ENCODE measurements at places on chromosomes 5 and 9.

- DNase-seq = no peak
Observed at GRCh38 chr9:107079589-107079988, 203.5 kb upstream of the RAD23B start.

- DNase-seq = no peak
Observed at GRCh38 chr5:88732181-88732633, 150.8 kb downstream of the MEF2C start.

- no peak for DNase-seq
Observed at GRCh38 chr5:116404016-116404415, 170.6 kb downstream of the SEMA6A start.

- no peak for DNase-seq
Observed at GRCh38 chr9:85178474-85178873, 508.9 kb downstream of the NTRK2 start.

- DNase-seq = no peak
Observed at GRCh38 chr9:92761686-92762085, 2.9 kb downstream of the BICD2 start.

DNA sequence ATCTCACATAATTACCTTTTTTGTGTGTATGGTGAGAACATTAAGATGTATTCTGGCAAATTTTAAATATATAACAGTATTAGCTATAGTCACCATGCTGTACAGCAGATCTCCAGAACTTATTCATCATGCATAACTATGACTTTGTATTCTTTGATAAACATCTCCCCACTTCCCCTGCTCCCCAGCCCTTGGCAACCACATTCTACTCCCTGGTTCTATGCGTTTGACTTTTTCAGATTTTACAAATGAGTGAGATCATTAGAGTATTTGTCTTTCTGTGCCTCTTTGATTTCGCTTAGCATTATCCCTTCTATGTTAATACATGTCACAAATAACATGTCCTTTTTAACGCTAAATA is 49.4 kb downstream of the SMC2 start:
- DNase-seq = no peak

DNA sequence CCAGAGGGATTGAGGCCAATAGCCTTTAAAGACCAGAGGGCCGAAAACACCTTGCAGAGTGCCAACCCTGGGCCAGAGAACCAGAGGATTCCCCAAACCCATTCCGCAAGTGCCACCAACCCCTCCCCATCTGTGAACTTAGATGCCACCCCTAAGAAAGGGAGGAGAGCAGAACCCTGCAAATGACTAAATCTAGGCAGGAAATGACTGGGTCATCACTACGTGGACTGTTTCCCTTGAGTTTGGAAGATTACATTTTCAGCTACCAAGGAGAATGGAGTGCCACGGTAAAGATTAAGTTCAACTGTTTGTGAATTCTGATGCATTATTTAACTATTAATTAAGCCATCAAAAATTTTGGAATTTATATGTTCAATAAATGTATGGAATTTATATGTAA is 142.8 kb downstream of the ENC1 start:
- DNase-seq = no peak

- DNase-seq = no peak
Observed at GRCh38 chr9:111939322-111939721, 42.7 kb downstream of the UGCG start.

DNA sequence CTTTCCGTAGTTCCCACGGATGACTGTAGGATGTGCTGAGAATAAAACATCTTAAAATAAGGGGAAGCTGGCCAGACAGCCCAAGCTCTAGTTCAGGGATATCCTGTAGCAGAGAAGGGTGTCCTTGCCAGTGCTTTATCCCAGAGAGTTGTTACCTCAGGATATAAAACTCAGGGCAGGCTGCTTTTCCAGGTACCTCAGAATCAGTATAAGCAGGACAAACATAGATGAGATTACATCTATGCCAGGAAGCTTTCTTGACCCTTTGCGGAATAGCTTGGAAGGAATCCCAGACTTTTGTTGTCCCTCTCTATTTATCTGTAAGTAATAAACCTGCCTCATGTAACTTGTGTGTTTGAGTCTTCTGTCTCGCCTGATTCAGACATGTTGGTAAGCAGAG is 565.7 kb downstream of the PRDM9 start:
- DNase-seq = no peak

- no peak for DNase-seq
Observed at GRCh38 chr9:137731216-137731946, 112.6 kb downstream of the EHMT1 start.

DNA sequence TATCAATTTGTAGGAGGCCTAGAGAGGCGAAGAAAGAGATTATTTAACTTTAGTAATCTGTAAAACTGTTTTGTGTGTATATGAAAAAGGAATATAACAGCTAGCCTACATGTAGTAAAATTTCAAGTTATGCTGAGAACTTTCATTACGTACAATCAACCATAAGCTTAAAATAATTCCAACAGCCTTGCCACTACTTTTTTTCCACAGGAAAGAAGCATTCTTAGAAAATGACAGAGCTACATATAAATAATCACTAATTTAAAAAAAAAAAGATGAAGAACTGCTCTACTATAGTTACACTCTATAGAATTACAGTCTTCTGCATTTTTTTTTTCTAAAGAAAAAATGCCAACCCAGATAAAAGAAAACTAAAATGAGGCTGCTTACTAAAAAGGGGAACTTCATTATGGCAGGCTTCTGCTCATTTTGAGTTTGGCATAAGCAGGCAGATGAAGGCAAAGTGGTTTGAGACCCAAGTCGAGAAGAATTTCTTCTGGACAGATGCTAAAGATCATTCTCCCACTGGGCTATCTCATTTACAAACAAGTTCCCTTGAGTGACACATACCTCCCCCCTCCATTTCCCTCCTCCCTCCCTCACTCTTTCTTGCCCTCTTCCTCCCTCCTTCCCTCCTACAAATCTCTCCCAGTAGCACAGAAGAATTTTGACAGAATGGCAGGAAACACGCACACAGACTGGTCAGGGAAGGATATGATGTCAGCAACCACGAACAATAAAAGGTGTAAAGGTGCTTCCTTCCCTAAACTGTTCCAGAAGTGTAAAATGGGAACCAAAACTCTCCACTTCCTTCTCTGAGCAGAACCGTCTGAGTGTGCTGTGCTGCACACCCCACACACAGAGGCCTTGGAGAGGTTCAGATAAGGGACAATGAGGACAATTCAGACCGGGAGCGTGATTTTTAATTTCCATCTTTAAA is 56.1 kb downstream of the MEF2C start:
- DNase-seq = no peak

DNA sequence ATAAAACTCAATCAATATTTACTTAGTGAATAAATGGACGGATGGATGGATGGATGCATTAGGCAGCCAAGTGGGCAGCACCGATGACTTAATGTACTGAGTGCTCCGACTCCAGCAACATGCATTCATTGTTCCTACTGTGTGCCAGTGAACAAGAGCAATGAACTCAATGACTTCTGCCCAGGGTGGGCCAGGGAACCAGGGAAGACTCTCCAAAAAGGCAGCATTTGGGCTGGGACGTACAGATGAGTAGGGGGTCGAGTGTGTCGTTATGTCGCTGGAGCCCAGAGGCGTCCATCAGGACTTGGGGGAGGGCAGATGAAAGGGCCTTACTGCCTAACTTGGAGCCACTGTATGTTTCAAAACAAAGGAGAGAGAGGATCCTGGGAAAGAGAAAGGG is 126.4 kb downstream of the KCNIP1 start:
- DNase-seq = no peak

DNA sequence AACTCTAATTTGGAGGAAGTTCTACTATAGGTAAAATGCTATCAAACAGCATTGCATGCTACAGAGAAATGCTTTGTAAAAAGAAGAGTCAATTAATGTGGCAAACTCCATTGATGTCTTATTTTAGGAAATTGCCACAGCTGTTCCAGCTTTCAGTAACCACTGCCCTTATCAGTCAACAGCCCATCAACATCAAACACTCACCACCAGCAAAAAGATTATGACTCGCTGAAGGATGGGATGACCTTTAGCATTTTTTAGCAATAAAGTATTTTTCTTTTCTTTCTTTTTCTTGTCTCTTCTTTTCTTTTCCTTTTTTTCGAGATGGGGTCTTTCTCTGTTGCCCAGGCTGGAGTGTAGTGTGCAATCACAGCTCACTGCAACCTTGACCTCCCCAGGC is 26.0 kb downstream of the CRHBP start:
- DNase-seq = no peak

GRCh38 chr5:158819840-158820620 is 279.7 kb downstream of the EBF1 start:
- no peak for DNase-seq

- no peak for DNase-seq
Observed at GRCh38 chr5:173201636-173202265, 33.3 kb downstream of the NKX2-5 start.

- DNase-seq = no peak
Observed at GRCh38 chr5:145867806-145868205, 5.0 kb downstream of the GRXCR2 start.

GRCh38 chr9:108245901-108246300 is 609.9 kb downstream of the ACTL7B start:
- DNase-seq = no peak

DNA sequence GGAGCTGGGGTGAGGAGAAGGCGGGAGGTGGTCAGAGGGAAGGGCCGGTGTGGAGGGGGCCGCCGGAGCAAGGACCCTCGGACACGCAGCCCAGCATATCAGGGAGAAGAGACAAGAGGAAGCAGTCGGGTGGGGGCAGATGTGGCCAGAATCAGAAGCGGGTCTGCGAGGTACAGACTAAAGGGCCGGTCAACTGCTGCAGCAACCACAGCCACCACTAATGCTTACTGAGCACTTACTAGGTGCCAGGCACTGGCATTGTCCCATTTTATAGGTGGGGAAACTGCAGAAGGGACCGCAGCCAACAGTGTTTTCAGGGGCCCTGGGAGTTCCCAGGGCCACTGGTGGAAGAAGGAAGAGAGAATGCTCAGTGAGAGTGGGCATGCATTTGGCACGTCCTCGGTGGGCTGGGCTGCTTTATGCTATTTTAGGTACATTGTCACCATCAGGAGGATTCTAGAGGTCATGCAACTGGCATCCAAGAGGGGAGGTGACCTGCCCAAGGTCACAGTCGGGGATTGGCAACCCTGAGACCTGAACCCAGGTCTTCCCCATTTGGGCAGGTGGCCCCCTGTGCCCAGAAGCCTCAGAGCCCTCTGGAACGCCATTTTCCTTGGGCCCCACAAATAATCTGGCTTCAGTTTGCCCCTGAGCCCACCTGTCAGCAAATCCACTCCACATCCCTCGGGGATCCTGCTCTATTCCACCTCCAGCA is 53.4 kb downstream of the DUSP1 start:
- no peak for DNase-seq

DNA sequence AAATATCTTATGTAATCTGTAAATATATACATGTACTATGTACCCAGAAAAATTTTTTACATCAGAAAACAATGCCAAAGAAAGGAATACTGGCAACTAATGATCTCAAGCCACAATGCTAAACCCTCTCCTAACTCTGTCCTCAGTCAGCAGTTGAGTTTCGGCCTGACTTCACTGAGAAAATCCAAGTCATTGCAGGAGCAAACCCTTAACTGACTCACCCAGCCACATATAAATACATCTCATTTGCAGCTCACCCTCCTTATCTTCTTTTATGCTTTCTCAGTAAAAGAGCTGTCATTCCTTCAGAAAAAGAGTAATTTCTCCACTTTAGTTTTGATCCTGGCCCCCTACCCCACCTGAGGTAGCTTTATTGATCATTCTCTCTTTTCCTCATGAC is 46.1 kb upstream of the TMED7 start:
- no peak for DNase-seq

DNA sequence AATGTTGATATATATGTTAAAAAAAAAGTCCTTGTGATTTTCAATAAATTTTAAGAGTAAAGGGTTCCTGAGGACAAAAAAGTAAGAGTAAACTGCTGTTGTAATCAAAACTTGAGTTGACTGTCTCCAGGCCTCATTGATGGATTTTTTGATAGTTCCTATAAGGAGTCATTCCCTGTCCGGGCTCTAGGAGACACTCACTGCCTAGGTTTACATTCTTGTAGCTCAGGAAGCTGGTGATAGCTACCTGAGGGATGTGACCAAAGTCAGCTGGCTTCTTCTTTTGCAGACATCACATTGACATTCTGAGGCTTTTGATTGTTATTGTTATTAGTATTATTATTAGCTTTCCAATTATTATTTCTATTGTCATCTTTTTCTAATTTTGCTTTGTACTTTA is 116.5 kb upstream of the FBXL7 start:
- DNase-seq = peak; percentile 83

DNA sequence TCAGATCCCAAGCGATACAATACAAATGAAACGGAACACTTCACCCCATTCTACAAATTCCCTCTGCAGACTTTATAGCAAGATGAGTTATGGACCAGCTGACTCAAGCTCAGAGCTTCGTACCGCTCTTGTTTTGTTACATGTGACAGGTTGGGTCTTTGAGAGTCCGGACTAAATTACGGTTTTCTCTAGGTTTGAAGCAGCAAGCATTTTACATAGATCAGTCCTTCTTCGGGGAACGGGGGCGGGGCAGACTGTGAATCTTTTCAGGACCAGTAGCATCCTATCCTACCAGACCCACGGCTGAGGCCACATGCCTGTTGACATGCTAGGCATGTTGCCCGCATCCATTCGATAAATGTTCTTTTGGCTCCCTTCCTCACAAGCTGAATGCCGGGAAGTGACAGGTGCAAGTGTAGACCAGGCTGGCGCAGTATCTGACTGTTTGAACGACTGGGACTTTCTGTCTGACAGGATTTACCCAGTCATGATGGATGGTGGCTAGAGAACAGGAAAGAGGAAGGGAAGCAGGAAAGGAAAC is 811.0 kb upstream of the GRAMD2B start:
- DNase-seq = no peak

DNA sequence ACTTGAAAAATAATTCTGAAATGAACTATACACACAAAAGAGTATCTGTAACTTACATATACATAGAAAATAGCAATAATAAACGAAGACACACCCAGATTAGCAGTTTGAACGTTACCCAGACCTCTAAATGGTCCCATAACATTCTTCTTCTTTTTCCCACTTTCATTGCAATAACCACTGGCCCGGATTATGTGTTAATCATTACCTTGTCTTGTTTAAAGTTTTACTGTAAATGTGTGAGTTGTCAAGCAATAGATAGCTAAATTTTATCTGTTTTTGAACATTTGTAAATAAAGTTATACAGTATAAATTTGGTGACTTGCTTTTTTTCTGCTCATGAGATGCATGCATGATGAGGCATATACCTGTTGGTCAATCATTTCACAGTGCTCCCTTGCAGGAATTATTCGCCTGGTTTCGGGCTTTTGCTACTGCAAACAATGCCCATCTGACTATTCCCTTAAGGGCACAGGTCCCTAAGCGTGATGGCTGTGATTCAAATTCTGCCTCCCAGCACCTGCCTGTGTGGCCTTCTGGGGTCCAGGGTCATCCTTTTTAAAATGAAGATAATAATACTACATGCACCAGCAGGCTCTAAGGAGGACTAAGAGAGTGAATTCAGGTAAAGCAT is 66.1 kb downstream of the GADD45G start:
- DNase-seq = no peak

DNA sequence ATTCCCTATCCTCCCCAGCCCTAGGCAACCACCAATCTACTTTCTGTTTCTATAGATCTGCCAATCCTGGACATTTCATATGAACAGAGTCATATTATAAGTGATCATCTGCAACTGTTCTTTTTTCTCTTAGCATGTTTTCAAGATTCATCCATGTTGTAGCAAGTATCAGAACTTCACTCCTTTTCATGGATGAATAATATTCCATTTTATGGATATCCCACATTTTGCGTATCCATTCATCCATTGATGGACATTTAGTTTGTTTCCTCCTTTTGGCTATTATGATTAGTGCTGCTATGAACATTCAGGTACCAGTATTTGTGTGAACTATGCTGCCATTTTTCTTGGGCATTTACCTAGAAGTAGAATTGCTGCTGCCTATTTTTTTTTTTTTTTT is 51.3 kb upstream of the HAND1 start:
- DNase-seq = no peak

Measured in NCI-H524 (cell line).